Type B pancreatic cell (in vitro differentiated cells): ENCODE measurements at places on chromosomes 2 and 18. TPM values are rescaled to one million over a fixed set of nuclear protein-coding genes. Genes with fewer than 3 reads are reported as not detected.
A peak's percentile ranks its signal among the peaks of the same experiment; 100 is the strongest.

- no peak for DNase-seq
- H3K27ac ChIP-seq, result no peak overlapping the region
- H3K4me3 ChIP-seq, result no peak overlapping the region
These were observed 59.8 kb downstream of the ITGA4 start for GRCh38 chr2:181516992-181517391.

- no peaks in the 10 kb centered on the region for H3K36me3 ChIP-seq
- no peak overlapping the region for H3K4me3 ChIP-seq
- H3K27ac ChIP-seq, result no peak overlapping the region
- peaks cover 4% of the 10 kb centered on the region for H3K27me3 ChIP-seq
These were observed 65.6 kb downstream of the ODC1 start for GRCh38 chr2:10382354-10383061.

GRCh38 chr18:78911751-78912283, 67.8 kb upstream of the SALL3 start:
- DNase-seq, result no peak
- H3K4me1 ChIP-seq, result no peaks in the 10 kb centered on the region
- no peaks in the 10 kb centered on the region for H3K36me3 ChIP-seq
- peaks cover 3% of the 10 kb centered on the region for H3K27me3 ChIP-seq
- no peak overlapping the region for H3K27ac ChIP-seq
- H3K4me3 ChIP-seq, result no peak overlapping the region

DNA sequence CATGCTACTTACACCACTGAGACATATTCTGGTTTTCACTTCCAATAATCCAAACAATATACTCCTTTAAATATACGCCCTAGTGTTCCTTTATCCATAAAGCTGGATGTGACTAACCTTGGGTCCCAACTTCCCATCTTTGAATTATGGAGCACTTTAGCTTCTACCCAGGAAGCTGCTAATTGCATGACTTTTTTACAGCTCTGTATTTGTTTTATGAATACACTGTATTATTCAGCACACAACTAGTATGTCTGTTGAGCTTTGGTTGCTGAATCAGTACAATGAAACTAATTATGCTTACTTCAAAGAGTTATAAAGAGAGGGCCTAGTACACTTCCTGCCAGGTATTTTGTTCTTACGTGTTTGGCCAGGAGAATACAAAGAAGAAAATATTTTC, 118.5 kb downstream of the BAZ2B start:
- H3K4me1 ChIP-seq, result peaks cover 7% of the 10 kb centered on the region
- no peaks in the 10 kb centered on the region for H3K27me3 ChIP-seq
- H3K4me3 ChIP-seq, result no peak overlapping the region
- H3K36me3 ChIP-seq, result peaks cover 17% of the 10 kb centered on the region

DNA sequence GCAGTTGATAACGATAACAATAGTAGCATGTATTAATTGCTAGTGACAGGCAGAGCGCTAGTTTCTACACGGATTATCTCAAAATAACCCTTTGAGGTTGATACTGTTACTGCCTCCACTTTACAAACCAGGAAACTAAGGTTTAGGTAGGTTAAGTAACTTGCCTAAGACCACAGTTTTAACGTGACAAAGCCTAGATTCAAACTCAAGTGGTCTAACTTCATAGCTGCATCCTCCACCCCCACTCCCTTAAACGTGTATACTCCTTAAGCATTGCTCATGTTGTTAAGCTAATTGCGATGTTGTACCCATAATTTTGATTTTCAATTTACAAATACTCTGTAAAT, 1.2 kb downstream of the ME2 start:
- peak overlapping the region; percentile 95 for H3K27ac ChIP-seq
- peaks cover 15% of the 10 kb centered on the region for H3K4me1 ChIP-seq
- peak overlapping the region; percentile 95 for H3K4me3 ChIP-seq

- no peak overlapping the region for H3K4me3 ChIP-seq
- peaks cover 9% of the 10 kb centered on the region for H3K27me3 ChIP-seq
- peaks cover 10% of the 10 kb centered on the region for H3K4me1 ChIP-seq
- DNase-seq, result no peak
- no peak overlapping the region for H3K27ac ChIP-seq
These were observed 117.7 kb downstream of the ZEB2 start for GRCh38 chr2:144402251-144402650.

GRCh38 chr2:69493268-69493667, 56.0 kb upstream of the NFU1 start:
- H3K27ac ChIP-seq, result peak overlapping the region; percentile 30
- DNase-seq, result no peak
- H3K27me3 ChIP-seq, result no peaks in the 10 kb centered on the region
- H3K4me1 ChIP-seq, result no peaks in the 10 kb centered on the region
- peaks cover 18% of the 10 kb centered on the region for H3K36me3 ChIP-seq
- H3K4me3 ChIP-seq, result no peak overlapping the region

DNA sequence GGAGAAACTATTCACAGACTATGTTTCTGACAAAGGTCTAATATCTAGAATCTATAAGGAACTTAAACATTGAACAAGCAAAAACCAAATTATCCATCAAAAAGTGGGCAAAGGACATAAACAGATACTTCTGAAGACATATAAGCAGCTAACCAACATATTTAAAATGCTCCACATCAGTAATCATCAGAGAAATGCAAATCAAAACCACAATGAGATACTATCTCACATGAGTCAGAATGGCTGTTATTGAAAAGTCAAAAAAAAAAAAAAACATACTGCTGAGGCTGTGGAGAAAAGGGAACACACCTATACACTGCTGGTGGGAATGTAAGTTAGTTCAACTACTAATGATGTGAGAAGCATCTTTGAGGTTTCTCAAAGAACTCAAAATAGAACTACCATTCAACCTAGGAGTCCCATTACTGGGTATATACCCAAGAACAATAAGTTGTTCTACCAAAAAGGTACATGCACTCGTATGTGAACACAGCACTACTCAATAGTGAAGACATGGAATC, 220.4 kb upstream of the TFPI start:
- no peak overlapping the region for H3K27ac ChIP-seq
- no peaks in the 10 kb centered on the region for H3K27me3 ChIP-seq
- H3K4me1 ChIP-seq, result no peaks in the 10 kb centered on the region
- DNase-seq, result no peak

- no peak overlapping the region for H3K4me3 ChIP-seq
- H3K27ac ChIP-seq, result no peak overlapping the region
- no peaks in the 10 kb centered on the region for H3K36me3 ChIP-seq
- no peak for DNase-seq
- H3K27me3 ChIP-seq, result peaks cover 3% of the 10 kb centered on the region
These were observed 804.4 kb downstream of the EPHA4 start for GRCh38 chr2:220767591-220768255.

GRCh38 chr2:118065015-118065706, 23.1 kb upstream of the INSIG2 start:
- H3K4me3 ChIP-seq, result no peak overlapping the region
- H3K27ac ChIP-seq, result no peak overlapping the region
- H3K27me3 ChIP-seq, result peaks cover 28% of the 10 kb centered on the region
- no peaks in the 10 kb centered on the region for H3K36me3 ChIP-seq
- no peaks in the 10 kb centered on the region for H3K4me1 ChIP-seq

ERICH2 gene
- total RNA-seq, result not detected in 2 replicates

CIB4 gene
- total RNA-seq, result not detected in 2 replicates

SNORC gene
- total RNA-seq, result 7.1 and 28.9 TPM in 2 replicates

SRD5A2 gene
- 0.26 TPM in 1 of 2 replicates, not detected in the other for total RNA-seq

PLEK gene
- total RNA-seq, result not detected in 2 replicates

CHAC2 gene
- 2.0 and 4.7 TPM in 2 replicates for total RNA-seq
